MCF 10A (cell line): ENCODE measurements at places on chromosomes 7 and 10. TPM values are rescaled to one million over a fixed set of nuclear protein-coding genes. Genes with fewer than 3 reads are reported as not detected.

- no peaks in the 10 kb centered on the region for H3K4me1 ChIP-seq
- H3K36me3 ChIP-seq = no peaks in the 10 kb centered on the region
- peaks cover 20% of the 10 kb centered on the region for H3K27me3 ChIP-seq
Measured at GRCh38 chr7:150715293-150715692, 1.1 kb upstream of the GIMAP1 start.

GRCh38 chr7:3439333-3440030 lies 138.4 kb downstream of the SDK1 start:
- peak overlapping the region; percentile 70 for H3K27ac ChIP-seq
- peak overlapping the region; percentile 48 for H3K4me3 ChIP-seq
- H3K36me3 ChIP-seq = no peaks in the 10 kb centered on the region
- H3K4me1 ChIP-seq = peaks cover 48% of the 10 kb centered on the region

GRCh38 chr10:21797533-21797932 lies 206.0 kb downstream of the DNAJC1 start:
- no peak overlapping the region for H3K4me3 ChIP-seq
- H3K36me3 ChIP-seq = peaks cover 7% of the 10 kb centered on the region
- no peaks in the 10 kb centered on the region for H3K27me3 ChIP-seq
- H3K27ac ChIP-seq = no peak overlapping the region

- no peak for DNase-seq
Measured at GRCh38 chr10:71796749-71797405, 23.6 kb upstream of the VSIR start.

DNA sequence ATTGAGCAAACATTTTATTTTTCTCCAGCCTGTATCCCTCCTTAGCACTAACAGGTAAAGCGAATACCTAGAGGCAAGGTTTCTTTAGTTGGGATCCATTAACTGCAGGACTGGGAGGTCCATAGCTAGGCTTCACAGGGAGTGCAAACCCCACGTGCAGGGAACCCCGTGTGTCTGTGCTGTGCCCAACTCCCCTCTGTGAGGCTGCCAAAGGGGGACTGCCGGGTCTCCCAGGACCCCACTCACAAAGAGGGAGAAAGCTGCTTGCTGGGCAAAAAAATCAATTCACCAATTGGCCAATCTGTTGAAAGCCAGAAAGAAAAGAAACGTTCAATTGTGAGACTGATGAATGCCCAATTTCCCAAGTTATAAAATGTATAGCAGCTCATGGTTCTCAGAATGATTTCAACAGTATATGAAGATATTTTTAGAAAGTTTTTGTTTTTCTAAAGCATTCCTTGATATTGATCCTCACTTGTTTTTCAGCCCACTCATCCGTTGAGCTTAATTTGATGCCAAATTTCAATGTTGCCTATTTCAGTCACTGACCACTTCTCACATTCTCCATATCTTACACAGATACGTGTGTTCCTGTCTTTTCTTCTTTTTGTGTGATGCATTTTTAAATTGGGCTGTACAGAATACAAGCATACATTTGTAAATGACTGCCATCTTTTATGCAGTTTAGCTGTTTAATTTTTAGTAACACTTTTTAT lies 202.7 kb upstream of the PRSS58 start:
- no peak overlapping the region for H3K4me3 ChIP-seq
- DNase-seq = no peak
- H3K27me3 ChIP-seq = peaks cover 42% of the 10 kb centered on the region
- H3K36me3 ChIP-seq = no peaks in the 10 kb centered on the region
- no peak overlapping the region for H3K27ac ChIP-seq

DNA sequence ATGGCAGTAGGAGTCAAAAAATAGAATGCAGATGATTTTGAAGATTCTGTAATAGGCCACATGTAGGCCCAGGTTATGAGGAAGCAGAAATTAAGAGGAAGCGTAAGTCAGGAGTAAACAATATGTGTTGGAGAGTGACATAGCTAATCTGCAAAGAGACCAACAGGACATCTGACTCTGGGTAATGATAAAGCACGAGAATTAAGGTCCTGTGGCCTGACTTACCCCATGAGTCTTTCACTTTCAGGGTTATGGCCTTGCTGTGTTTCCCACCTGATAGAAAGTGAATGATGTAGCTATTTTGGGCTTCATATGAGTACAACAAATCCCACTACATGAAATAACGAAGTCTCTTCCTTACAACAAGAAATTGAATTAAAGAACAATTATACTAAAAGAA lies 393.0 kb downstream of the MAGI2 start:
- no peak for DNase-seq
- peaks cover 38% of the 10 kb centered on the region for H3K27me3 ChIP-seq
- no peaks in the 10 kb centered on the region for H3K4me1 ChIP-seq
- H3K4me3 ChIP-seq = no peak overlapping the region

GRCh38 chr10:79416578-79417255 lies 28.7 kb downstream of the ZCCHC24 start:
- no peak for DNase-seq
- H3K4me3 ChIP-seq = no peak overlapping the region
- no peaks in the 10 kb centered on the region for H3K27me3 ChIP-seq
- H3K4me1 ChIP-seq = no peaks in the 10 kb centered on the region

GRCh38 chr7:64951250-64951848 lies 39.5 kb downstream of the ZNF117 start:
- H3K4me3 ChIP-seq = no peak overlapping the region
- peak; percentile 55 for DNase-seq
- H3K27ac ChIP-seq = no peak overlapping the region
- H3K27me3 ChIP-seq = no peaks in the 10 kb centered on the region
- no peaks in the 10 kb centered on the region for H3K36me3 ChIP-seq

DNA sequence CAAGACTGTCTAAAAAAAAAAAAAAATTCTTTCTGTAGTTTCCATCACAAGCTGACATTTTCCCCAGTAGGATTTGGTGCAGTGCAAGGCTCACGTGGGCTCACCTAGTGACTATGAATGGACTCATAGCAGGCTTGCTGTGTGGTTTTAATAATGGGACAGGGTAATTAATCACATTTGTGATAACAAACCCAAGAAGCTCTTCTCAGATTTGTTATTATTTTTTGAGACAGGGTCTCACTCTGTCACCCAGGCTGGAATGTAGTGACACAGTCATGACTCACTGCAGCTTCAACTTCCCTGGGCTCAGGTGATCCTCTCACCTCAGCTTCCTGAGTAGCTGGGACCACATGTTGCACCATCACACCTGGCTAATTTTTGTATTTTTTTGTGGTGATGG lies 40.0 kb downstream of the NACAD start:
- H3K36me3 ChIP-seq = peaks cover 24% of the 10 kb centered on the region
- no peaks in the 10 kb centered on the region for H3K27me3 ChIP-seq
- no peak overlapping the region for H3K27ac ChIP-seq
- no peak overlapping the region for H3K4me3 ChIP-seq

Gene GNAT3
- not detected in 2 replicates for total RNA-seq
